ENCODE measurements at places on chromosomes 3 and 15. TPM values are rescaled to one million over a fixed set of nuclear protein-coding genes. Genes with fewer than 3 reads are reported as not detected.

GRCh38 chr3:57815036-57815435, 58.9 kb downstream of the SLMAP start:
- DNase-seq = no peak

GRCh38 chr3:189455009-189455408, 176.2 kb upstream of the TP63 start:
- no peak for DNase-seq

IP6K2 gene
- polyA plus RNA-seq = 262 TPM

DNA sequence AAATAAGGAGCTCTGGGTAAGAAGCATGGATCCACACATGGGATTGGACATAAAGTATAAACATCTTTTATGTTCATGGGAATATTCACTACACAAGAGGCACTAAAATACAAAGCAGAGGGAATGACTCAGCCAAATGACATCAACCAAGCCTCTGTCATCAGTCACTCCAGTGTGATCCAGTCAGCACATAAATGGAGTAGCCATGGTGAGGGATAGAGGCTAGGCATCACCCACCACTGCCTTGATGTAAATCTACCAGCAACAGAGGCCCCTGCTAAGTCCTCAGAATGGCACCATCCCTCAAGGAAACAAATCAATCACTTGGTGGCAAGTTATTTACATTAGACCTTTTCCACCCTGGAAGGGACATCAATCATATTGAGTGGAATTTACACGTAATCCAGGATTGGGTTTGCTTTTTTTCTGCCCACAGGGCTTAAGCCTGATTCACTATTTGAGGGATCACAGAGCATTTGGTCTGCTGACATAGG, 27.2 kb downstream of the VEPH1 start:
- no peak for DNase-seq

GRCh38 chr15:55741833-55742497, 987 bp downstream of the PRTG start:
- DNase-seq = no peak

- peak; percentile 71 for DNase-seq
Observed at GRCh38 chr3:49534581-49535441, 19.5 kb upstream of the BSN start.

DNA sequence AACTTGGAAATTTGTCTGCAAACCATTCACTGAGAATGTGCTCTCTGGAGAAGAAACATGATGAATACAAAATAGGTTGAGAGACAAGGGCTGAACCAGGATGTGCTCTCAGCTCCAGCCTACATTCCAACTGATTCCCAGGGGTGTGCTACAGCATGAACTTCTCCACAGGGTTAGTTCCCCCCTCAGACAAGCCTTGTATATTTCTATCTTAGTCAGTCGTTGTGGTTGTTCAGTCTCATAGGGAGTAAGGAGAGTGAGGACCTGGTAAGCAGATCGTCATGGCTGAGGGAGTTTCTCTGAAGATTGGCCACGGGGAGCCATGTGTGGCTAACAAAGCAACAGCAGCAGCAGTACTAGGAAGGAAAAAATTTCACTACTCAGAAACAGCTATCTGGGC, 919.7 kb upstream of the CADM2 start:
- DNase-seq = no peak

RAB43 gene
- polyA plus RNA-seq = 6.1 TPM

GRCh38 chr3:81581966-81582599, 179.4 kb downstream of the GBE1 start:
- peak; percentile 2 for DNase-seq

DNA sequence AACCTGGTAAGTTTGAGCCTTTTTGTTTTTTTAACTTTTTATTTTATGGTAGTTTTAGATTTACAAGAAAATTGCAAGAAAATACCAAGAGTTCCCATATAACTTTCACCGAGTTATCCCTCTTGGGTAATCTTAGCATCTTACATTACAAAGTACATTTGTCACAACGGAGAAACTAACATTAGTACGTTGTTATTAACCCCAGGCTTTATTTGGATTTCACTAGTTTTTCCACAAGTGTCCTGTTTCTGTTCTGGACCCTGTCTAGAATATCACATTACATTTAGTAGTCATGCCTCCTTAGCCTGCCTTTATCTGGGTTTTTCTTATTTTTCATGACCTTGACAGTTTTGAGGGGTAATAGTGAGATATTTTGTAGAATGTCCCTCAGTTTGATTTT, 53.5 kb upstream of the KPNA4 start:
- DNase-seq = no peak

DNA sequence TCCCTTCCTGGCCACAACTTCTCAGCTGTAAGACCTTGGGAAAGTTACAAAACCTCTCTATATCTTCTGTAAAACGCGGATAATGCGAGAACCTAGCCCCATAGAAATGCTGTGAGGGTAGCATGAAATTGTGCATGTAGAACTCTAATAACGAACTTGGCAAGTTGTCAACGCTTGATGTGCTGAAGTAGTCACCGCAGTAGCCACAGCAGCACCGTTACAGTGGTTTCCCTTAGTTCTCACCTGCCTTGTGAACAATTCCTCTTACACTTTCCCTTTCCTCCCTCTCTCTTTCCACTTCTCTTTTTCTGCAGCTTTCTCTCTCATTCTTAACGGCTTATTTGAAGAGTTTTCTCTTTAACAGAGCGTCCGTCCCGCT, 447 bp upstream of the SHQ1 start:
- no peak for DNase-seq

DNA sequence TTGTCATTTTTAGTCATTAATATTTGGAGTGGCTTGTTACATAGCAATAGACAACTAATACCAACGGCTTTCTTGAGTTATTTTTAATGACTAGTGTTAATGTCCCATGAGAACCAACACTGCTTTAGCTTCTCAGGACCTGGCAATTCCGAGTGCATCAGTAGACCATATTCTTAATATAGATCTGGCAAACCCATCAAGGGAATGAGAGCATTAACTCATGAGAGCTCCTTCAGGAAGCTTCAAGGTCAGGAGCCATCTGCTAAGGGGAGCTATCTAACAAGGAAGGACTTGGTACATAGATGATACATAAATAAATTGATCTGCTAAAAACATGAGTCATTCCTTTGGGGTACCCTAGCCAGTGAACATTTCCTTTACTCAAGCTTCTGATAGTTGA, 122.6 kb upstream of the EPHA3 start:
- no peak for DNase-seq

TRANK1 gene
- 8.8 TPM for polyA plus RNA-seq

- DNase-seq = no peak
Observed at GRCh38 chr3:89440386-89440785, 333.0 kb downstream of the EPHA3 start.

IMPG2 gene
- polyA plus RNA-seq = 0.37 TPM

GRCh38 chr3:73094129-73094528, 32.7 kb downstream of the EBLN2 start:
- no peak for DNase-seq

- DNase-seq = no peak
Observed at GRCh38 chr3:172606021-172606420, 82.8 kb upstream of the TNFSF10 start.

GABRB3 gene
- 5.7 TPM for polyA plus RNA-seq
